ENCODE measurements at places on chromosomes 13 and 19.

DNA sequence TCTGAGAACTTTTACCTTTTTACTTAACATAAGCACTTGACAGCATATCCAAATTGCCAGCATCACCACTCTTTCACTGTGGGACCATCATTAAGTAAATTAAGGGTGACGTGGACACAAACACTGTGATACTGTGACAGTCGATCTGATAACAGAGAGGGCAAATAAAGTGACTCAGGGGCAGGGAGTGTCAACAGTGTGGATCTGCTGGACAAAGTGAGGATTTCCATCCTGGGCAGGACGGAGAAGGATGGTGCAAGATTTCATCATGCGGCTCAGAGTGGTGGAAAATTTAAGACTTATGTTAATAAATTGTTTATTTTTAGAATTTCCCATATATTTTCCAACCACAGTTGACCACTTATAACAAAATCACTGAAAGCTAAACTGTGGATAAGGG, 60.0 kb upstream of the WDFY2 start:
- no peak for DNase-seq

DNA sequence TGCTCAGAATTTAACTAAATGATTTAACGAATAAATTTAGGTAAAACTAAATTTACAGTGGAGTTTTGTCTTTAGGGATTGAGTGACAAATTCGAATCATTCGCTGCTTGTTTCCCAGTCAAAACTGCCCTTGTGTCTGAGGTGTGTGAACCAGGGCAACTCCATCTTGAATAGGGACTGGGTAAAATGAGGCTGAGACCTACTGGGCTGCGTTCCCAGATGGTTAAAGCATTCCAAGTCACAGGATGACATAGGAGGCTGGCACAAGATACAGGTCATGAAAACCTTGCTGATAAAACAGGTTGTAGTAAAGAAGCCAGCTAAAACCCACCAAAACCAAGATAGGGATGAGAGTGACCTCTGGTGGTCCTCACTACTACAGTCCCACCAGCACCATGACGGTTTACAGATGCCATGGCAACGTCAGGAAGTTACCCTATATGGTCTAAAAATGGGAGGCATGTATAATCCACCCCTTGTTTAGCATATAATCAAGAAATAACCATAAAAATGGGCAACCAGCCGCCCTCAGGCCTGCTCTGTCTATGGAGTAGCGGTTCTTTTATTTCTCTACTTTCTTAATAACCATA, 10.2 kb upstream of the ANKRD10 start:
- DNase-seq: no peak

DNA sequence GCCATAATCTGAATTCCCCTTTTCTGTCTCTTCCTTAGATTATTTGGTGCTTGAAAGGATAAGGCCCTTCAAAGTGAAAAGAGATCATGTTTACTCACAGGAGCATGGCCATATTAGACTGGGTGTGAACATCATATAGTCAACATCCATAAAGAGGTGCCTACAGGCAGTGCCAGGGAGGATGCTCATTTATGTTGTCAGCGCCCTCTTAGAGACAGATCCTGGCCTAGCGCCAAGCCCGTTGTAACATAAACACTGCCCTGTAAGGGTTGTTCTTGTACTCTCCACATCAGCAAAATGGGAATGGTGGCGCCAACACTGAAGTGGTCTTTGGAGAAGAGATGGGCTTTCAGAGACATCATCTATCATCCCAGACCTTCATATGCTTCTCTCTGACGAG, 16.1 kb downstream of the PCDH8 start:
- no peak for DNase-seq

DNA sequence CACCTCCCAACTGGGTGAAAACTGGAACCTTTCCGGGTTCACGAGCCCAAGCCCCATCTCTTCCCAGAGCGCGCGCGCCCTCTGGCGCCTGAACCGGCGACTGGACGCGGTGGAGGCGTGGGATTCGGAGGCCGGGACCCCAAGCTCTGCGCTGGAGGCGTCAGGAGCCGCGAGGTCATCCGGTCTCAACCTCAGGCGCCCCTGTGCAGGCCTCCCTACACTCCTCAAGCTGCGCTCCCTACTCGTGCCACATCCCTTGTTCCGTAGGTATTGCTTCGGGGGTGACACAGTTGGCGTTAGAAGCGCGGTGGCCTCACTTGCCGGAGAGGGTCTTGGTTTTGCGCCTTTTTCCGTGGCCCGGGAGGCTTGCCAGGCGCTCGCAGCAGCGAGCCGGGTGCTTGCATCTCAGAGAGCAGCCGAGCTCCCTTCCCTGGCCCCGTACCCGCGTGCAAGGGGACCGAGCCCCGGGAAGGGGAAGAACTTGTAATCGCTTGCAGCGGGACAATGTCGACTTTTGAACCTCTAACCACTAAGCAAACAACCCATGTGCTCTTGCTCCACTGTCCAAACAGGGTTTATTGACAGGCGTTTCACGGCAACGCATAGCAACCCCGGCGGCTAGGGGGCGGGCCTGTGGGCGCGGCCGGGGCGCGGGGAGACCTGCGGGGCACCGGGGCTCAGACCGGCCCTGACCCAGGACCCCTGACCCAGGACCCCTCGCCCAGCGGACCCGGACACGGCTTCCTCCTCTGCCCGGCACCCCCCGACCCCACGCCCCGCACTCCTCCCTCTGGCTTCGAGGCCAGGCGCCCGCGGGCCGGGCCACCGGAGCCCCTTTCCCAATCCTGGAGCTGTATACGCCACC, 8.5 kb downstream of the CDX2 start:
- no peak for DNase-seq

DNA sequence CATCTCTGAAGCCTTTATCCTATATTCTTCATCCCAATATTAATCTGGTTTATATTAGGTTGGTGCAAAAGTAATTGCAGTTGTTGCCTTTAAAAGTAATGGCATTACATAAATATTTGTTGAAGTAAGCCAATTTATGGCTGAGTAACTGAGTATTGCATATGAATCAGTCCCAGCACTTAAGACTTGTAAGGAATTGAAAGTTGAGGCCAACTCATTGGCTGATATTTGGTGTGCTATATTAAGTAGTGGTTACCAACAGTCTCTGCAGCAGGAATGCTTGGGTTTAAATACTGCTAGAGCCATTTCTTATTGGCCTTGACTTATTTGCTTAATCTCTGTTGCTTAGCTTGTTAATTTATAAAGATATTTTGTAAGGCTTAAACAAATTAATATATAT, 460.7 kb downstream of the GPC6 start:
- no peak for DNase-seq

DNA sequence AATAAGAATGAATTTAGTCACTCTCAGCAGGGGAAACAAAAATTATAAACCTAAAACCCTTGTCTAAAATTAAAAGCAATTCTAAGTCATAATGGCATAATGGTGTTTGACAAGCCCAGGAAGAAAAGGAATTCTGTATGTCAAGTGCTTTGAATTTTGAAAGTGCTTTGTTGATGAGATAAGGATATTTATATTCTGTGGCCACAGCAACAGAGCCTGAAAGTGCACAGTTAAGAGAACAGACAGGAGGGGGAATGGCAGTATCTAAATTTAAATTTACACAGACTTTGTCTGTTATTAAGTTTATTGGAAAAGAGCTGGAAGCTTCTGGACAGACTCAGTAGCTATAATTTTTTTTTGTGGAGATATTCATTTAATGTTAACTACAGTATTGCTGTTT, 69.8 kb downstream of the OLFM4 start:
- DNase-seq: no peak

DNA sequence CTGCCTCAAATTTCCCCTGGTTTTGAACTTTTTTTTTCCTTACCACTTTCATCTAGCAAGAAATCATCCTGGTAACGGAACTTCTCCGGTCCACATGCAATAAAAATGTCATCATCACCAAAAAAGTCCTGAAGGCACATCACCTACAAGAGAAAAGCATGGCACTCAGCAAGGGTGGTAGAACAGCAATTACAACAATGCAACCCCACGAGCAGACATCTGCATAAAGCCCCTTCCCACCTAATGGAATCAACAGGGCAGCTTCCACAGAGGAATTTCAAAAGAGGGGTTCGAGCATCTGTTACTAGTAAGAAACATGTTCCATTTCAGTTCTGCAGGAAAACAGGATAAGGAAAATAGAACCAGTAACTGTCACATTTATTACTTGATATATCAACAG, 183.9 kb downstream of the DCLK1 start:
- DNase-seq: no peak

DNA sequence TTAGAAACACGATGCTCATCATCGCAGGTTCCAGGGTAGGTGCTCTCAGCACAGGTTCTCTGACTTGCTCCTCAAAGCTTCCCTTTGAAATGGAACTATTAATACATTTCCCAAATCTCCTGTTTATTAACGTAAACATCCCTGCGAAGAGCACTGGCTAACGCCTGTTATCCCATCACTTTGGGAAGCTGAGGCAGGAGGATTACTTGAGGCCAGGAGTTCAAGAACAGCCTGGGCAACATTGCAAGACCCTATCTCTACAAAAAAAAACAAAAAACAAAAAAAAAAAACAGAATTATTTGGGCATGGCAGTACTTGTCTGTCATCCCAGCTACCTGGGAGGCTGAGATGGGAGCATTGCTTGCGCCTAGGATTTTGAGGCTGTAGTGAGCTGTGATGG, 18.7 kb downstream of the CEACAM16 start:
- DNase-seq: no peak

- no peak for DNase-seq
Measured at GRCh38 chr13:90352763-90353162, 994.7 kb upstream of the MIR17HG start.

DNA sequence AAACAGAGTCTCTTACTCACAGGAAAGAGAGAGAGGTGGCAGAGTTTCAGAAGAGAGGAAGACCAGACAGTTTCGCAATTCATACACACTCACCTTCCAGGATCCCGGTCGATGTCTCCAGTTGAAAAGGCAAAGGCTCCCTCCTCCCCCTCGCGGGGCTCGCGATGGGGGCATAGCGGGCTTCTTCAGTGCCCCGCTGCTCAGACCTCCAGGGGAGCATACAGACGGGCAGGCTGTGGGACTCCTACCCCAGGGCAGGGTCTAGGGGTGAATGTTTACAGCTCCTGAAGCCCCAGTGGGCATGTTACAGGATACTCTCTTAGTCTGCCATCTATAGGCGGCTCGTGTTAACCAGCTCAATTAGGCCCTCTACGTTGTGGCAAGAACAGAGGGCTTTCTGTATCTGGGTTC, 139.2 kb downstream of the SLITRK5 start:
- DNase-seq: no peak

- no peak for DNase-seq
Measured at GRCh38 chr13:33799950-33800592, 17.9 kb upstream of the RFC3 start.
